ENCODE measurements at places on chromosomes 1 and 21. TPM values are rescaled to one million over a fixed set of nuclear protein-coding genes. Genes with fewer than 3 reads are reported as not detected.

The PDZK1IP1 gene
- total RNA-seq = not detected

- no peak for DNase-seq
Observed at GRCh38 chr1:112506731-112507130, 2.0 kb upstream of the WNT2B start.

GRCh38 chr1:201505503-201505890, 1.4 kb downstream of the CSRP1 start:
- DNase-seq = peak; percentile 64

DNA sequence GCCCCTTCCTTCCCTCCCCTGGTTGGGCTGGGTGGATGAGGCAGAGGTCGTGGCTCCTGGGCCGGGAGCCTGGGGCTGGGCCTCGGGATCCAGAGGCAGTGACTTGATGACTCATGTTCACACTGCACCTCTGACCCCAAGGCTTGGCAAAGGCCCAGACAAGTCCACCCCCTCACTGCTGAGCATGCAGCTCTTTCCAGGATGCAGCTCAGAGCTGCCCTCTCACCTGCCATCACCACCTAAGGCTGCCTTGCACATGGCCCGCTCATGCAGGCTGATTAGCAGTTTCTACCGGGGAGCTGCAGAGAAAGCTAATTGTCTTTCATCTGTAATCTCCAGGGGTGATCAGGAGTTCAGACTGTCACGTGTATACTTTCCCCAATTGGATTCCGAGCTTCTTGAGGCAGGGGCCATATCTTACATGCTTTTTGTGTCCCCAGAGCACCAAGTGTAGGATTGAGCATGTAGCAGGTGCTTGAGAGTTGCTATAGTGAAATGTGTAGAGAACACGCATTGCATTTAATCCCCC, 62.1 kb downstream of the LRRN2 start:
- no peak for DNase-seq

The USP16 gene
- 38.6 TPM for total RNA-seq

Data from pulmonary artery endothelial cell (primary cell).